ENCODE measurements at places on chromosomes 11 and 22.

DNA sequence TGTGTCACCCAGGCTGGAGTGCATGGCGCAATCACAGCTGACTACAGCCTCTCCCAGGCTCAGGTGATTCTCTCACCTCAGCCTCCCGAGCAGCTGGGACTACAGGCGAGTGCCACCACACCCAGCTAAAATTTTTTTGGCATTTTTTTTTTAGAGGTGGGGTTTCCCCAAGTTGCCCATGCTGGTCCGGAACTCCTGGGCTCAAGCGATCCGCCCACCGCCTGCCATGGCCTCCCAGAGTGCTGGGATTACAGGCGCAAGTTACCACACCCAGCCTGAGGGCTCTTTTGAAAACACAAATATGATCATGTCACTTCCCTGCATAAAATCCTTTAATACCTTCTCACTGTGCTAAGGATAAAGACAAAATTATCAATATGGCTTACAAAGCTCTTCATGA, 88.1 kb downstream of the MAML2 start:
- no peak for DNase-seq

DNA sequence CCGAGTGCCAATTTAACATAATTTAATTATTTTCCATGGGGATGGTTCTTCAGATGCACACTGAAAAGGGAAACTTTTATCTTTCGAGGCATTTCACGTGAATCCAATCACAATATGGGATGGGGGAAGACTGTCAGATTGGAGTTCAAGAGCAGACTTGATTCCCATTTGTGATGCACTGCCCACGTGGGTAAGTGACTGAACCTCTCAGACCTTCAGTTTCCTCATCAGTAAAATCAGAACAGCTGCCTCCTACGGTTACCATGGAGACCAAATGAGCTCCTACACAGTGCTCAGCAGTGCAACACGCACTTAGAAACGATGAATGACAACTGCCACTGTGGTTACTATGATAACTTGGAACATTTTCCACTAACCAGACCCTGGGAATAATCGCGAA, 21.7 kb downstream of the KIAA0930 start:
- peak; percentile 13 for DNase-seq

GRCh38 chr11:16603890-16604793, 134.3 kb upstream of the C11orf58 start:
- peak; percentile 38 for DNase-seq

DNA sequence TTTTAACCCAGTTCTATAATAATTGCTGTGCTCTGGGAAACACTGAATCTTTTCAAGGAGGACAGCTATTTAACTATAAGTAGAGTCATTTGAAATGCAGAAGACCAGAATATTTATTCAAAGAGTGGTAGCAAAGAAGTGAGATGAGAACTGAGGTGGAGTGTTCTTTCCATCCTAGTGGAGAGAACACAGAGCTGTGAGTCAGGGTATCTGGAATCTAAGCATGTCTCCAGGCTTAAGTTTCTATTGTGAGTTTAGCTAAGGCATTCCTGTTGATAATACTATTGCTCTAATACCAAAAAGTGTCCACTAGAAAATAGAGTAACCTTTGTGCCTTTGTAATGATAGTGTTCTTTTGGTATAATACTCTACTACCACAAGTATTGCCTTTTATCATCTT, 32.4 kb downstream of the JAM3 start:
- peak; percentile 13 for DNase-seq

GRCh38 chr11:121563900-121564822, 111.4 kb upstream of the SORL1-AS1 start:
- DNase-seq, result peak; percentile 4

DNA sequence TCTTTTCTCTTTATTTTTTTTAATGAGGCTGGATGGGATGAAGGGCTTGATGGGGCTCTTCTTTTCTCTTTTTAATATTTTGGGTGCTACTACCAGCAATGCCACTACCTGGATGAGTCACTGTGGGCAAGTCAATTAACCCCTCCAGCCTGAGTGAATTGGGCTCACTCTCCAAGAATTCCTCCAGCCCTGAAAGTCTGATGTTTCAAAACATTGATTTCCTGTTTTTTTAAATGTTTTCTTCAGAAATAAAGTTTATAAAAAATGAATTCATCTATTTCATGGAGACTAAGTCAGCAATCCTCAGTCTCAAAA, 812 bp upstream of the OR5A2 start:
- DNase-seq, result no peak

DNA sequence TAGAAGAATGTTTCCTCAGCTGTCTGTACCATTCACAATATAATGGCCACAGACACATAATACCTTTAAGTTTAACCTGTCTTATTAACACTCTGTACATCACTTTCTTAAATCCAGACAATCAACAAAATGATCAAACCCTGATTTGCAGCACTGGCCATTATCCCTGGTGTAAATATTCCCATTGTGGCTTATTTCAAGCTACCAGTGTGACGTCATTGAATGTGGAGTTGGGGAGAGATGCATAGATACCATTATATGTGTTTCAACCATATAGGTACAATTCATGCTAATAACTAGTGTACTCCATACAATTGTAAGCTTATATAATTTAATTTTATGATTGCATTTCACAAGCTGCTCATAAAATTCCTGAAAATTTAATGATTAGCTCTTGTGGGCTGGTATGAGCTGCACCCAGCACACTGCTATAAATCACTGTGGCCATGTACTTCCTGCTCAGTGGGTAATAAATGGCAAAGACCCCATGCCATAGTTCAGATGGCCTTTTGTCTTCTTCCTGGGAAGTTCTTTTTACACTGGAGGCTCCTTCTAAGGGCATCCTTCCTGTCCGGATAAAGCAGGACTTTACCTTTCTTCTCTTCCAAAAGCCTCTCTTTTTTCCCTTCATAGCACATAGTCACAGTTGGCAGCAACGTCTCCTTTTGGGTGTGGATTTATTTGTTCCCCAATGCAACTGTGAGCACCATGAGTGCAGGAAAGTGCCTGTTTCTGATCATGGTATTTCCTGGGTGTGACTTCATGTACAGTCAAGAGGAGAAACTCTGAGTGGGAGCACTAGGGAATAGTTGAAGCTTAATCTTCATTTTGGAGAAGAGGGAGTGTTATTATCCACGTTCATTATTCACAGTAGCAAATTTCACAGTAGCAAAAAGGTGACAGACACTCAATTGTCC, 87.8 kb downstream of the MIAT start:
- DNase-seq, result no peak

GRCh38 chr22:31206896-31207687, 5.0 kb upstream of the LIMK2 start:
- no peak for DNase-seq

DNA sequence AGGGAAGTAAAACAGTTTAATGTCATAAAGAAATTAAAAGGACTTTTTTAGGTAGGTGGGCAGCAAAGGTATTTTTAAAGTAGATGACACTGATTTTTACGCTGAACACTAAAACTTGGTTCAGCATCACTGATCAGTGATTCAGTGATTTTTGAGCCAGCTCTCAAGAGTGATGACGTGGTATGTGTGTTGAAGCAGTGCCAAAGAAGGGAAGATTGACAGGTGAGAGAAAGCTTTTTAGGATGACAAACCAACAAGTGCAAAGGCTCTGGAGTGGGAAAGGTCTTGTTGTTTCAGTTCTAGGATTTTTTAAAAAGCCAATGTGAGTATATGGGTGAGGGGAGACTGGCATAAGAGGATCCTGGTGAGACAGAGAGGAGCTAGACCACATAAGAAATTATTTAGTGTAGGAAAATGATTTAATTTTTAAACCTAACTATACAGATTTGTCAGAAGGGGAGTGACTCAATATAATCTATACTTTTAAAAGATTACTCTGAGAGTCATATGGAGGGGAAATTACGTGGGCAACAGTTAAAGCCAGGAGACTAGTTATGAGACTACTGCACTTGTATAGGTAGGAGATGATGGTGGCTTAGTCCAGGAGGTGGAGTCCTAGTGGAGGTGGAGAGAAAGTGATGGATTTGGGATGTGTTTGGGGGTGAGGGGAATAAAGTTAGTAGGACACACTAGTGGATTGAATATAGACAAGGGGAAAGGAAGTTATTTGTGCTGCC, 17.6 kb upstream of the CALCB start:
- no peak for DNase-seq

DNA sequence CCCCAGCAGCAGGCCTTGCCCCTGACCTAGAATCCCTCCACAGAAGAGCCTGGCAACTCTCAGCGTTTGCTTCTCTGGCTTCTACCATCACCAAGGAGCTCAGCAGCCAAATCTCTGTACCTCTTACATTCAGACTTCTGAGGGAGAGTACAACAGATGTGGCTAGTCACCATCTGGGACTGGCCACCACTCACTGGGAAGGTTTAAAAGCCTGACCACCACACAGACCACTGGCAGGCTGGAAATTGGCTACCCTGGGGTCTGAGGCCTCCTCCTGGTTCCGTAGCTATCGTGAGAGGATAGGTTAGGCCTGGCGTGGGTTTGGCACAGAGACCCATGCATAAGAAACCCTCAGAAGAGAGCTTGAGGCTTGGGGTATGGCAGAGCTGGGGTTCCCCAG, 478.5 kb upstream of the CADM1 start:
- DNase-seq, result no peak

- peak; percentile 75 for DNase-seq
These were observed 183.8 kb downstream of the SWAP70 start for GRCh38 chr11:9847636-9848035.

GRCh38 chr11:44833221-44833876, 106.6 kb downstream of the TSPAN18 start:
- no peak for DNase-seq

DNA sequence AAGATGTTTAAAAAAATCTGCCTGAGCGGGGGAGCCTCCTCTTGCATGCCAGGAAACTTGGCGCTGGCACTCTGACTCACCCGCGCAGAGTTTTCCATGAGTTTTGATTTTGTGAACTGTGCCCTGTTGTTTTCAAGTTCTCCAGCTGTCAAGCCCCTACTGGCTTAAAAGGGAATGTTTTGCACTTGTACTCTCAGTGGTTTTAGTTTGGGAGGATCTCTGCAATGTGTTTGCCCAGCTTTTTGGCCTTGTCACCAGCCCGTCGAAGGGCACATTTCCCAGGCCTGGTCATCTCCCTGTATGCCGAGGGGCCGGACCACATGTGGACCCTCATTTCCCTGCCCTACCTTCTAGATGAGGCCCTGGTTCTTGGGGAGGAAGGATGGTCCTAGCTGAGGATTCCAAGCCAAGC, 12.2 kb downstream of the MRGPRF start:
- DNase-seq, result peak; percentile 88

GRCh38 chr11:62137276-62137861, 13.6 kb downstream of the INCENP start:
- DNase-seq, result no peak

DNA sequence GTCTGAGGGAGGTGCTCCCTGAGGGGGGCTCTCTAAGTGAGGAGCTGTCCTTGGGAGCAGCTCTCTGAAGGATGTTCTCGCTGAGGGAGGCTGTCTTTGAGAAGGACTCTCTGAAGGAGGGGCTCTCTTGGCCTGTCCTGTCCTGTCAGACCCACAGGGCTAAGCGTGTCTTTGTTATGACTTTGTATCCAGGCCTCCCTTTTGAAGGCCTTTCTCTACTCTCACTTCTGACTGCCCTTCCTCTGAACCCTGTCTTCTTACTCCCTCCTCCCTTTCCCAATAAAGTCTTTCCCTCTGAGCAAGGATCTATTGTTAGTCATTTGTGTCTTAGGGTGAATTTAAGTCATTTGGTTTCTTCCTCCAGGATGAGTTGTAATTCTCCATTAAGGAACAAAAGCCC, 330.1 kb upstream of the PLET1 start:
- DNase-seq, result no peak

DNA sequence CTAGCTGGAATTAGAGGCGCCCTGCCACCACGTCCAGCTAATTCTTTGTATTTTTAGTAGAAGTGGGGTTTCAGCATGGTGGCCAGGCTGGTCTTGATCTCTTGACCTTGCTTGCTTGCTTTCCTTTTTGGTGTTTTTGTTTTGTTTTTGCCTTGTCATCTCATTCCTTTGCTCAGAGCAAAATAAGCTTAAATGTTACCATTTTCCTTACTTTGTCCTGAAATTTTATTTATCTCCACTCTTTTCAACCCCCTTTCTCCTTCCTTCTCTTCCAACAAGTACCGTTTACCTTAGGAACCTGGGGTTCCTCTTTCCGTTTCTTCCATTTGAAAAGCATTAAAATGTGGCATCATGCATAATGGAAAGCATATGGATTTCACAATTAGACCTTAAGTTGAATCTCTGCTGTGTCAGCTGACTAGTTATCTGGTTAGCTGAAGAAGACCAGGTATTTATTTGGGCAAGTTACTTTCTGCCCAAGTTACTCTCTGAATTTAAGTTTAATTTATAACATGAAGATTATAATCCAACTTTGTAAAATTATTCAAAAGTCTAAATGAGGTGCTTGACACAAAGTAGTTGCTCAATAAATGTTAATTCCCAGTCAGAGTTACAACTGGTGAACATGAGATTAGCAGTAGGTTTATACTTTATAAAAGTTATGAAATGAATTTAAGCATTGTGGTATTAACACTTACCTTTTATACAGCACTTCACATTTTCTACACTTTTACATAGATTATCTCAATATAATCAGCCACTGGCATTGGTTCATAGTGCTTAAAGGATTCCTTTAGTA, 69.7 kb downstream of the PRMT3 start:
- no peak for DNase-seq

DNA sequence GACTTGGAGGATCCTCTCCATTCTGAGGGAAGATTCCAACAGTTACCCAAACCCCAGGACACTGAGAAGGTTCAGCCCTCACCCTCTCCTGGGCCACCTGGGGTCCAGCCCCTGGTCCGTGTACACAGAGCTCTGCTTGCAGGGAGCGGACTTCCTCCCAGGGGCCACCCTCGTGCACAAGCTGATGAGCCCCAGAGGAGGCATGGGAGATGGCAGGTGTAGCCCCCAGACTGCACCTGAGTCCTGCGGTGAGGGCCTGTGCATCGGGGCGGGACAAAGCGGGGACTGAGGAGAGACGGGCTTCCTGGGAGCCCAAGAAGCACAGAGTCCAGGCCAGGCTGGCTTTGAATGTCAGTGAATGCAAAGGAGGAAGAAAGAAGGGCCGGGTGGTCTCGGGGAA, 1374.9 kb downstream of the BRD1 start:
- DNase-seq, result no peak

DNA sequence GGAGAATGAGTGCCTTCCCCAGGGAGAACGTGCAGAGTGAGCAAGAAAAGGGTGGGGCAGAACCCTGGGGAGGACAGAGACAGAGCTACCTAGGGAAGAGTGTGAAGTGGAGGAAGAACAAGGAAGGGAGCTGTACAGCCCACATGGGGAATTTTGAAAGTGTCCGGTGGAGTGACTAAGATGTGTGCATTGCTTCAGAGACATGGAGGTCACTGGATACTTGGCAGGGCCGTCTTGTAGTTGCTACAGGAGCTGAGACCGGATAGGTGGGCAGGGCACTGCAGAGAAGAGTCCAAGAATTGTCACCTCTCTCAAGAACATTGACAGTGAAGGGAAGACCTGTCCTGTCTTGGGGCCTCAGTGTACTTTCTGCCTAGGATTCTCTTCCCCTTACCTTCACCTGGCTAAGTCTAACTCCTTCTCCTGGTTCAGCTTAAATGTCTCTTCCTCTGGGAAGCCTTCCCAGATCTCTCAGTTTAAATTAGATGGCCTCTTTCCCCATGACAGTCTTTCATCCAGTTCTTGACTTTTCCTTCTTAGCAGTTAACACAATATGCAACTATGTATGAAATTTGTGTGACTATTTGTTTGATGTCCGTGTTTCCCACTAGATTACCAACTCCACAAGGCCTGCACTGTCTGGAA, 9.2 kb upstream of the P2RY6 start:
- no peak for DNase-seq
